Stimulated activated CD4-positive, alpha-beta T cell treated with anti-CD3 and anti-CD28 coated beads, Interleukin-4, amount 100 ng/mL, for 48 hours (primary cell): ENCODE measurements at places on chromosomes 7 and 10.

DNA sequence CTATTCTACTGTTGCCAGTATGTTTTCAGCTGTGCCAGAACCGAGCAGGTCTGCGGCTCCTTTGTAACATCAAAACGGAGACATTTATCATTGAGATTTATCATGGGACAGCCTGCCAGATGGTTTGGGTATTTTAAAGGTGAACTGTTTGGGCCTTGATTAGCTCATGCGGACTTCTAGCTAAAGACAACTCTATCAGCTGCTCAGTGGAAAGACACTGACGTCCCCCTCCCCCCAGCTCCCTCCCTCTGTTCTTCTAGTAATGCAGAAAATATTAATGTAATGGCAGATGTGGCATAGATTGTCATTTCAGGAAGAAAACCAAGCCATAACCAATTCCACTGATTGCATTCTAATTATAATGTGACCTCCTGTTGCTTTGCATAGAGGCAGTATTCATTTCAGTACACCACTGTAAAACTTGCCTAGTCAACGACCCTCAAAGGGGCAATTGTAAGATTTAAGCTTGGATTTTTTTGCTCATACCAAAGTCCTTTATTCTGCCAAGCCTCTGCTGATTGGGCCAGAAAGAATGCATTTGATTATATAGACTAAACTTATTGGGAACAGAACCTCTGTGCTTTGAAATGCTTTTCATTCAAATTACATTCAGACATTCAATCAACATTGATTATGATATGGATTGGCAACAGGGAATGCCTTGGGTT is 966.8 kb downstream of the LRMDA start:
- DNase-seq, result no peak

DNA sequence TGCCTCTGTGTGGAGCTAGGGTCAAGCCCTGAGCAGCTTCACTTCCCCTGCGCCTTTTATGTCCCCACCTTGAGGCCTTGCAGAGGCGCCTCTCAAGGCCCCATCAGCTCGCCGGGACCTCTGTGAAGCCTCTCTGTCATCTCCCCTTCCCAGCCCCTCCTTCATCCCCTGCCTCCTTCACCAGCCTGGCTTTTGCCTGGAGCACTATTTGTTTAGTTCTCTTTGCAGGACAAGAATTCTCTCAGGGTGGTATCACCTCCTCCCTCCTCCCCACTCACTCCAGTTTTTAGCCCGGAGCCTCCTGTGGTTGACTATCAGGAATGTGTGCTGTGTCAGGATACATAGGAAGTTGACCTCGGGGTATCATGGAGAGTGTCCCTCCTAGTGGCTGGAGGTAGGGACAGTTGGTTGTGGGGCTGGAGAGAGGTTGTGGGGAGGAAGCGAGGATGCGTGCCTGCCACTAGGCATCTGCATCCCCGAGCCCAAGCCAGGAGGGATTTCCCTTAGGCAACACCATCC is 89.8 kb upstream of the ANLN start:
- no peak for DNase-seq

GRCh38 chr7:44322631-44323363 is 2.6 kb downstream of the CAMK2B start:
- DNase-seq, result no peak

- DNase-seq, result no peak
These were observed 133.2 kb upstream of the FAM171A1 start for GRCh38 chr10:15504101-15504840.
